ENCODE measurements at places on chromosomes 7 and 10.

DNA sequence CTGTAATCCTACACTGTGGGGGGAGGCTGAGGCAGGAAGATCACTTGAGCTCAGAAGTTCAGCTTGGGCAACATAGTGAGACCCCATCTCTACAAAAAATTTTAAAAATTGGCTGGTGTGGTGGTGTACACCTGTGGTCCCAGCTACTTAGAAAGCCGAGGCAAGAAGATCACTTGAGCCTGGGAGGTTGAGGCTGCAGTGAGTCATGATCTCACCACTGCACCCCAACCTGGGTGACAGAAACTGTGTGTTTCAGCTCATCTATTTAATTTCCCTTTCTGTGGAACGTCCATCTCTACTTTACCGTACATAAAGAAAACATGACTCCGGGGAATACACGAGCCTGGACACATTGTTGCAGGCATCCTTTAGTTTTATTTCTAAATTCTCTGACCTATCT lies 354.6 kb upstream of the PLXDC2 start:
- no peak for DNase-seq

DNA sequence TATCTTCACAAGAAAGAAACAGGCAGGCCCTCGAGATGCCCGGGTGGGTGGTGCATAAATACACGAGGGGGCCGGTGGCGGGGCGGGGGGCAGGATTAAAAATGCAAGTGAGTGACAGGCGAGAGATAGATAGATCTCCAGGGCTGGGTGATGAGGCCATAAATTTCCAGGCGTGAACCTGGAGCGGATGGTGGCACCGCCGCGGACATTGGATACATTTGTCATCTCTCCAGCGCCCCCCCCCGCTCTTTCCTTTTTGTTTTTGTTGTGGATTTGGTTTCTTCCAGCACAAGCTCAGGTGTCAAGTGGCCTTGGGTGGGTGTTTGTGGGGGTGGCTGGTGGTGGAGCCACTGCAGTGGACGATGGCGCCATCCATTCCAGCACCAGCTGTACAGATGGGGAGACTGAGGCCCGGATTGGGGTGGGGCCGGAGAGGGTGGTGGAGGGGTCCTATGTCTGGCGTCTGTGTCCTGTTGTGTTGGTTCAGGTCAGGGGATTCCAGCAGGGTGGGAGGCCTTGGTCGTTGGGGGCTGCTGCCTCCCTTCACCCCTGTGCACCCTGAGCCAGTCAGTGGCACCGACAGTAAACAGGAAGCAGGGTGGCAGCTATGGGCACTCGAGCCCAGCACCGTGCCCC lies 2.9 kb downstream of the ELFN1 start:
- no peak for DNase-seq

DNA sequence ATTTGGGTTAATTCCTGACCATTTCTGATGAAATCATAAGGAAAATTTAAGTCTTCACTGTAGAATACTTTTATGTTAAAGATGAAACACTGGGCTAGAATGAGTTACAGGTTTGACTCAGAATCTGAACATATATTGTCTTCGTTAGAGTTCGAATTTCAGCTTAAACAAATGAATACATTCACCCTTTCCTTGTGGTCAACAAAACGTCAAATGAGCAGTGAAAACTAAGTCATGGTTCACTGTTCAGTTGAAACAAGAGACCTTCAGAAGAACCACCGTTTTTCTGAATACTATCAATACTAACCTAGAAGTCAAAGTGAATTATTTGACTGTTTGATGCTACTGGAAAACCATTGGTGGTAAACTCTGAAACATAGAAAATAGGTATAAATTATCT lies 235.2 kb upstream of the ZWINT start:
- no peak for DNase-seq

GRCh38 chr10:79266084-79266483 lies 81.2 kb upstream of the PPIF start:
- no peak for DNase-seq

- DNase-seq: no peak
These were observed 749.5 kb downstream of the GATA3 start for GRCh38 chr10:8803992-8804391.

DNA sequence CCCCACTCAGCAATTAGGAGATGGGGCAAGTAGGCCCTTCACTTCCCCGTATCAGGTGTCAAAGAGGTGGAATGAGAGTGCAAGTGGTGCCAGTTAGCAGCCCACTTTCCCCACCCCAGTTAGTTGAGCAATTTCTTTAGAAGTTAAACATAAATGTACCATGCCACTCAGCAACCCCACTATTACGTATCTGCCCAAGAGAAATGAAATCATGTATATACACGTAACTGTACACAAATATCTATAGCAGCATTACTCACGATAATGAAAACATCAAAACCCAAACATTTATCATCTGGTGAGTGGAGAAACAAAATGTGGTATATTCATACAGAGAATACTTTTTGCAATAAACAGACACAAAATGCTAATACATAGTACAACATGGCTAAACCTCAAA lies 50.4 kb downstream of the IMMP2L start:
- no peak for DNase-seq

GRCh38 chr7:92695308-92696261 lies 105.4 kb upstream of the FAM133B start:
- DNase-seq: no peak

- DNase-seq: no peak
These were observed 518.8 kb downstream of the CNTNAP2 start for GRCh38 chr7:146635205-146636032.

- no peak for DNase-seq
These were observed 198.1 kb upstream of the RNF32 start for GRCh38 chr7:156442516-156442915.

- DNase-seq: no peak
These were observed 91.6 kb downstream of the INPP5A start for GRCh38 chr10:132628966-132629900.

DNA sequence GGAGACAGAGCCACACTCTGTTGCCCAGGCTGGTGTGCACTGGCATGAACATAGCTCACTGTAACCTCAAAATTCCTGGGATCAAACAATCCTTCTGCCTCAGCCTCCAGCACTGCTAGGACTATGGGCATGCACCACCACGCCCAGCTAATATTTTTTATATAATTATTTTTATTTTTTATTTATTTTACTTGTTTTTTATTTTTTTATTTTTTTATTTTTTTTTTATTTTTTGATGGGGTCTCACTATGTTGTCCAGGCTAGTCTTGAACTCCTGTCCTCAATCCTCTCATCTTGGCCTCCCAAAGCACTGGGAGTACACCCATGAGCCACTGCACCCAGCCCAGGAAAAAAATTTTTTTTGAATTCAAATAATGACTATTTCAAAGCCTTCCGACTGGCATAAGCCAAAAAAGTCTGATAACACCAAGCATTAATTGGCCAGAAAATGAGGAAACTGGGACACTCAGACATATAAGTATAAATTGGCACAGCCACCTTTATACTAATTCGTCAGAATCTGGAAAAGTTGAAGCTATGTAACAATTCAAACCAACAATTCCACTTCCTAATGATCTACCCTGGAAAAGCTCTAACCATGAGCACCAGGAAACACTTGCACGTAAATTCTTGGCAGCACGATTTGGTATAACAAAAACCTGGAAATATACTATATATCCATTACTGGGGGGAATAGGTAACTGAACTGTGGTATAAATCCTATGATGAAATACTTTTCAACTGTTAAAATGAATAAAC lies 6.3 kb downstream of the ZC3HAV1 start:
- no peak for DNase-seq

DNA sequence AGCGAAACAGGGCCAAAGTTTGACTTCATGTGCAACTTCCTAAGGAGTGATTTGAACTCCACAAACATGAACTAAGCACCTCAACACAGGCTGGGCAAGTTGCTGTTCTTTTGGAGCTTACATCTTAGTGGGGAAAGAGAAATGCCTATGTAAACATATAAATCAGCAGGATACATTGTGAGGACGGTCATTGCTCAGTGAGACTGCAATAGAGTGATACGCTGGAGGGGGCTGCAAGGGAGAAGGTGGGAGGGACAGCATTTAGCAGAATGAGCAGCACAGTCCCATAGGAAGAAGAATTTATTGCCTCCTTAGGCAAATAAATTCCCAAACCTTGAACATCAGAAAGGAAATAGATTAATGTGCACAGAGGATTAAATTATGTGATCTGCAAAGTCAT lies 90.0 kb downstream of the EGFR start:
- no peak for DNase-seq
